ENCODE measurements at places on chromosomes 2 and 18.
A peak's percentile ranks its signal among the peaks of the same experiment; 100 is the strongest.

DNA sequence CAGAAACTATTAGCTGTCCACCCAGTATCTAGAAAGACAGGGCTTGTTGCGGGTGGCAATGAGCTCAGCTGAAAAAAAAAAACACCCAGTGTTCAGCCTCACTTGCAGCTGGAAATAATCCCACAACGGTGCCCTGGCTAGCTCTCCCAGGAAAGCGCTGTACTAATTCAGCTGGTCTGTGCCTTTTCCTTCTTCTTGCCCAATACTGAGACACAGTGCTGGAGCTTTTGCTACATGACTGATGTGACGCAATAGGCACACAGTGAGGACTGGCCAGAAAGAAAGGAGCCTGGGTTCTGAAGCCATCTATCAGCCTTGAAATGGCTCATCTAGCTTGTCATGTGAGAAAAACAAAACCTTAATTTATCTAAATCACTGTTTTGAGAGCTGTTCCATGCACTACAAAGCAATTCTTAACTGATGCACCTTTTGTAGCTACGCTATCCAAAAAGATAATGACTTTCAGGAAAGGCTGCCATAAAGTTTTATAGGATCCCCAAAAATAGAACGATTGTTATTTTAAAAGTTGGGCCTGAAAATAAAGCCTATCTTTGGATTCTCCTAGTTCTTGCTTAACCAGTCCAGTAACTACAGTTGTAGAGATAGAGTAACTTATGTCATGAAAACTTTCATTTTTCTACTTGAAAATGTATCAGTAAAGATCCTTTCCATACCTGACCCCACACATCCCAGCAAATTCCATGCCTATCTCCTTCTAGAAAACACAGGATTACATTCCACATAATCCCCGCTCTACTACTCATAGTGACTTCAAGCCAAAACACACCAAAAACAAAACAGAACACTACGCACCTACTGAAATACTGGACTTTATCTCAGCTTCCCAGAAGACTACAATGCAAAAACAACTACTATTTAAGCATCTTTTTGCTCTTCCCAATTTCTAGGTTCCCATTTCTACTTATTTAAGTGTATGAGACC lies 15.9 kb downstream of the KIDINS220 start:
- no peak for DNase-seq

DNA sequence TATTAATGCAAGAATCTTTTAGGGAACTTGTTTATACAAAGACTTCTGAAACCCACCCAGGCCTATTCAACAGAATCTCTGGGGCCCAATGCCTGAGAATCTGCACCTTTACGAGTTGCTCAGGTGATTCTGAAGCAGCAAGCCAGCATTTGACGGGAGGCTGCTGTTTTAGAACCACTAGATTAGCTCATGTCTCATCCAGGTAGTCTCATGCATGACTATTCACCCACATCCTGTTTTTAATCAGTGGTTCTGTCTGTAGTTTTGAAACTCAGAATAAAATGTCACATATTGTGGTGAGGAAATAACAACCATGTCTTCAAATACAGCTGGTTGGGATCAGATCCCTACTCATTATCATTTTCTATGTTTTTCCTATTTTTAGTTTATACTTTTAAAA lies 39.5 kb downstream of the CYTIP start:
- DNase-seq, result no peak

DNA sequence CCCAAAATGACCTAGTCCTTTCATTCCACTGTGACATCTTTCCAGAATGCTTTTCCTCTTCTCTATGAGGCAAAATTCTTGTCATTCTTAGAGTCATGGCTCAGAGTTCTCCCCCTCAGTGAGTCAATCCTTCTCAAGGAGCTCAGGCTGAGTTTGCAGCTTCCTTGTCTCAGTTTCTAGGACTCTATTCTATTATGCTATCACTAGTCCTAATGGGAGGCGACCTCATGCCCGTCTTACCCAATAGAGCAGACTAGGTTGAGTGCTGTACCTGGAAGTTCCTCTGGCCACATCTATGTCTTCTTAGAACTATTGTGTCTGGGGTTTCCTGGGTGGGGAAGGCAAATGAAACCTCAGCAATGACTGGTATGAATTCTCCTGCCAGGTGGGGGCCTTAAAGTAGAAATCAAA lies 51.5 kb downstream of the HAUS1 start:
- peak; percentile 38 for DNase-seq

- DNase-seq, result no peak
These were observed 163.8 kb upstream of the GALNT5 start for GRCh38 chr2:157093666-157094065.

DNA sequence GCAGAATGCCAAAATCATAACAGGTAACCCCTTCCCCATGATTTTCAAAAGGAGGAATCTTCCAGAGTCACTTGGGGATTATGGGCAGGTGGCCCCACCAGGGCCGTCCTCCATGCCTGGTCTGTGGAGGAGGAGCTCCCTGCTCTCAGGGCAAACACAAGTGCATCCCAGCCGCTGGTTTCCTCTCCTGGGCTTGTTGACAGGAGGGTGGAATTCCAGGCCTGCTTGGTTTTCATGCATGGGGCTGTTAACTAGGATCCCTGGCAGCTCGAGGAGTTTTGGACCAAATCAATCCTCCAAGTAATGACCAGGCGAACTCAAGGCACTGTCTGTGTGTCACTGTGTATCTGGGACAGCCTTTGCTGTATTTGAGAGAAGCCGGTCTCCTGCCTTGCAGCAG lies 45.3 kb downstream of the FOSL2 start:
- DNase-seq, result no peak

GRCh38 chr18:59656373-59656887 lies 40.8 kb downstream of the CCBE1 start:
- no peak for DNase-seq

- no peak for DNase-seq
These were observed 102.5 kb upstream of the CRIM1 start for GRCh38 chr2:36253086-36253485.

DNA sequence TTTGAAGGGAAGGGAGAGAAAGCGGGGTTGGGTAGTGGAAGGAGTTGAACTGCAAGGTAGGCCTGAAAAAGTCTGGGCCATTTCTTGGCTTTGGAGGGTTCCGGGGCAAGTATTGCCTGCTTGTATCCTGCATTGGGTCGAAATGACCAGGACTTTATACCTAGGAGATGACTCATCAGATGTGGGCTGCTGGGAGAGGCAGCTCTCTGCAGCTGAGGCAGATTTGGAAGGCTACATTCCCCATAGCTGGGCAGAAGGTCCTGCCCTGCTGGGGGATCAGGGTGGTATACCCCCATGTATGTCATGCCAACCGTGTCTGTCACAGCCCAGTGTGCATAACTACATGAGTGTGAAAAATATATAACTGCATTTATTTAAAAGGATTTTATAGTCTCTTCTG lies 171.8 kb upstream of the SPRED2 start:
- no peak for DNase-seq

- no peak for DNase-seq
These were observed 1.7 kb upstream of the NEURL3 start for GRCh38 chr2:96506907-96507240.
